ENCODE measurements at places on chromosomes 11 and 22.

DNA sequence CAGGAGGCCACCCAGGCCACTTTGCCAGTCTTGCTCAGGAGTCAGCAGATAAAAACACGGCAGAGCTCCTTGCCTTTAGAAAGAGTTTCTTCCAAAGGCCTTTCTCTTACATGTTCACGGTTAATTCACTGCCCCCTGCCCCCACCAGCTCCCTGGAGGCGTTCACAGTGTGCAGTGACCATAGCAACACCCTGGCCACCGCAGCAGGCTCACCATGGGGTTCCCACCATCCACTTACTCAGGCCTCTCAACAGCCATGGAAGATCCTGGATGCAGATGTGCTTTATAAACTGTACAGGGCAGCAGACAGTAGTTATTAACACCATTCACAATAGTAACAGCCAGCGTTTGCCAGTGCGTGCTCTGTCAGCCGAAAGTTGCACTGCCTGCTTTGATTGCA lies 10.6 kb upstream of the MYO7A start:
- no peak overlapping the region for H3K4me3 ChIP-seq
- no peak overlapping the region for H3K27ac ChIP-seq
- H3K36me3 ChIP-seq, result no peaks in the 10 kb centered on the region
- no peaks in the 10 kb centered on the region for H3K27me3 ChIP-seq
- no peak for DNase-seq

GRCh38 chr22:40123387-40123786 lies 54.3 kb upstream of the TNRC6B start:
- no peaks in the 10 kb centered on the region for H3K36me3 ChIP-seq
- no peak overlapping the region for H3K27ac ChIP-seq
- no peaks in the 10 kb centered on the region for H3K4me1 ChIP-seq
- no peaks in the 10 kb centered on the region for H3K27me3 ChIP-seq

GRCh38 chr11:827897-828192 lies at the start of gene CRACR2B:
CRACR2B (plus strand) TSS chr11:827919; CDS start chr11:828608, 689 bp downstream.
- H3K4me3 ChIP-seq, result peak within 1 kb of the TSS; percentile 32
- peak within 1 kb of the TSS; percentile 58 for H3K27ac ChIP-seq
- peaks cover 45% of the 10 kb centered on the region for H3K27me3 ChIP-seq
- DNase-seq, result no peak

DNA sequence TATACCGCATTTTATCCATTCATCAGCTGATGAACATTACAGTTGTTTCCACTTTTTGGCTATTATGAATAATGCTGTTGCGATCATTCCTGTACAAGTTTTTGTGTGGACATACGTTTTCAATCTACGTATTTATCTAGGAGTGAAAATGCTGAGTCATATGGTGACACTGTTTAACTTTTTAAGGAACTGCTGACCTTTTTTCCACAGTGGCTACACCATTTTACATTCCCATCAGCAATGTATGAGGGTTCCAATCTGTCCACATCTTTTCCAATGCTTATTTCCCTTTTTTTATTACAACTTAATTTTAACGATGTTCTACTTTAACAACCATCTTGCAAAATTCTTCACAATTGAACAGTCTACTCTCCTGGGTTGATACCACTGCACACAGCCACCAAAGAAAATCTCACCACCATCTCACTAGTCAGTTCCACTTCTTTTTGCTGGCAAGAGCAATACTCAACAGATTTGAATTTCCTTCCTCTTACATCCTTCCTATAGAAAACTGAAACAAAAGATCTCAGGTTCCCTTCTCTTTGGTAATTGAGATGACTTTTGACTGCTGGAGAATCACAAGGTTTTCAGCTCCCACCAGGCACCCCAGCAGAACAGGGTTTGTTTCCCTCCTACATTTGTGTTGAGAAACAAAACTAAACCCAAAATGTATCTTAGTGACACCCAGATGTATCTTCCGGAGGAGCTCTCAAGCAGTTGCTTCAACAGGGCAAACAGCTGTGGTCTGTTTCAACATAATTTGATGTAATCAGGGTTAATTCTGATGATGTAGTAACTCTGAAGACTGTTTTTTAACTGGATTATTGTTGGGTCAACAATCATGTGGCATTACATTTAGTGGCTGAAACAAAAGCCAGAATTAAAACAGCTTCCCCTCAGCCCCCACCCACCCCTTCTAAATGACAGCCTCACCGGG lies 7.0 kb upstream of the GAB2 start:
- no peak for DNase-seq
- H3K4me1 ChIP-seq, result peaks cover 6% of the 10 kb centered on the region
- no peaks in the 10 kb centered on the region for H3K36me3 ChIP-seq
- peak overlapping the region; percentile 7 for H3K4me3 ChIP-seq
- H3K27me3 ChIP-seq, result no peaks in the 10 kb centered on the region

GRCh38 chr22:23774922-23775436 lies 2.3 kb downstream of the MMP11 start:
- no peak for DNase-seq
- H3K36me3 ChIP-seq, result no peaks in the 10 kb centered on the region
- peaks cover 28% of the 10 kb centered on the region for H3K4me1 ChIP-seq

DNA sequence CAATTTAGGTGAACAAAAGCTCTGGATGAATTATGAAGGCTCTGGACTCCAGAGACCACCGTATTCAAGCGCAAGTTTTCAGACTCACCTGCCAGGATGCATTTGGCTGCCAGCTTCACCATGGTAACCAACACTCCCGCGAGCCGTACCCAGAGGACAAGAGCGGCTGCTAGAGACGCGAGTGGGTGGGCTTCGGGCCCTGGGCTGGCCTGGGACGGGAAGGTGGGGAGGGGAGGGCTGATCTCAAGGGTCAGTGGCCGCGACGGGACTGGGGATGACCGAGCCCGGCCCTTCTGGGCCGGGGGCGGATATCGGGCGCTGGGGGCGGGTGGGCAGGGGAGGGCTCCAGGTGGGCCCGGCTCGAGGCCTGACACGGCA lies 344 bp downstream of the IFT27 start:
- H3K27me3 ChIP-seq, result no peaks in the 10 kb centered on the region
- no peaks in the 10 kb centered on the region for H3K36me3 ChIP-seq
- H3K4me3 ChIP-seq, result peak overlapping the region; percentile 100
- H3K4me1 ChIP-seq, result peaks cover 18% of the 10 kb centered on the region
- no peak for DNase-seq

DNA sequence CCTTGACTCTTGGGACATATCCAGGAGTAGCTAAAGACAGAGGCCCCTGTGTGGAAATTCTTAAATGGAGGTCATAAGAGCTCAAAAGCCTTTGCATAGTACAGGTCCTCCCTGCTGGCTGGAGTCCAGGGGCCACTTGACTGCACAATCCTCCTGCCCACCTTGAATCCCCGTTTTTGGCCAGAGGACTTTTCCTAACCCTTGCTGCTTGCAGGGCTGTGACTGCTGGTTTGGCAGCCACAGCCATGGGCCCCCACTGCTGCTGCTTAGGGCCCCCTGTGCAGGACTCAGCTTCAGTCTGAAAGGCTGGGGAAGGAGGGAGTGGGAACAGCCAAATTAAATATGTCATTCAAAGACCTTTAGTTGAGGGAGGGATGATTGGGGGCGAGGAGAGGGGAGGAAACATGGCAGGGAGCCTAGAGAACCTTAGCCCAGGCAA lies 33.4 kb downstream of the ARHGAP1 start:
- no peak overlapping the region for H3K4me3 ChIP-seq
- H3K36me3 ChIP-seq, result no peaks in the 10 kb centered on the region
- no peaks in the 10 kb centered on the region for H3K27me3 ChIP-seq
- H3K4me1 ChIP-seq, result peaks cover 22% of the 10 kb centered on the region
- no peak for DNase-seq
- no peak overlapping the region for H3K27ac ChIP-seq

DNA sequence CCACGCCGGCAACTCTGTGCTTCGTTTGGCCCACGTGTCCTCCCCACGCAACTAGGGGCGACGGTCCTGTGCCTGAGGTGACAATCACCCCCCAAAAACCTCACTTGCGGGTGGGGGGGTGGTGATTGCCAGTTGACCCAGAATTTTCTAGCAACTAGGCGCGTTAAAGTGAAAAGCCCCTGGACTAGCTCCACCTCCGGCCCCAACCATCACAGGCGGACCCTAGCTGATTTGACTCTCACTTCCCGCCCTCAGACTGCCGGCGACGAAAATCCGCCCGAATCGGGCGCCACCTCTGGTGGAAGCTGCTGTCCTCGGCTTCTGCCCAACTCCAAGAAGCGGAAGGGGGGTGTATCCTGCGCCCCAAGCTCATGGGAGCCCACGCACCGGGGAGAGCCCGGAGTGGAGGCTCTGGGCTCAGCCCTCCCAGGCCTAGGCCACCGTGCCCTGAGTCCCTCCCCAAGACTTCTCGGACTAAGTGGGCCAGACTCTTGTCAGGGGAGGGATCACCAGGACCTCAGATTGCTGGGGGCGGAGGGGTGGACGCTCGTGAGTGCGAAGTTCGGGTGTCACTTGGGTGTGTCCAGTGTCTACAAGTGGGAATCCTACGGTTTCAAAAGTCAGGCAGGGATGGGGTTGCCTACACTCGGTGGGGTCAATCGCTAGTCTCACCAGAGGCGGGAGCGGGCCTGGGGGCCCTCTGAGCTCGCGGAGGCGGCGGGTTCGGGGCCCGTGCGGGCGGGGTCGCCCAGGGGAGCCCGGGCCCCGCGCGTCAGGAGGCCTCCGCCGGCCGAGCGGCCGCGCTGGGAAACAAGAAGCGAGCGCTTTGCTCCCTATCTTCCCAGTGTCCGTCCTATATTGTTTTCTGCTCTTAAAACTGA lies 12.3 kb downstream of the PAX6 start:
- H3K27me3 ChIP-seq, result peaks cover 92% of the 10 kb centered on the region
- H3K4me1 ChIP-seq, result no peaks in the 10 kb centered on the region
- no peaks in the 10 kb centered on the region for H3K36me3 ChIP-seq
- no peak overlapping the region for H3K27ac ChIP-seq
- H3K4me3 ChIP-seq, result no peak overlapping the region
- DNase-seq, result no peak

DNA sequence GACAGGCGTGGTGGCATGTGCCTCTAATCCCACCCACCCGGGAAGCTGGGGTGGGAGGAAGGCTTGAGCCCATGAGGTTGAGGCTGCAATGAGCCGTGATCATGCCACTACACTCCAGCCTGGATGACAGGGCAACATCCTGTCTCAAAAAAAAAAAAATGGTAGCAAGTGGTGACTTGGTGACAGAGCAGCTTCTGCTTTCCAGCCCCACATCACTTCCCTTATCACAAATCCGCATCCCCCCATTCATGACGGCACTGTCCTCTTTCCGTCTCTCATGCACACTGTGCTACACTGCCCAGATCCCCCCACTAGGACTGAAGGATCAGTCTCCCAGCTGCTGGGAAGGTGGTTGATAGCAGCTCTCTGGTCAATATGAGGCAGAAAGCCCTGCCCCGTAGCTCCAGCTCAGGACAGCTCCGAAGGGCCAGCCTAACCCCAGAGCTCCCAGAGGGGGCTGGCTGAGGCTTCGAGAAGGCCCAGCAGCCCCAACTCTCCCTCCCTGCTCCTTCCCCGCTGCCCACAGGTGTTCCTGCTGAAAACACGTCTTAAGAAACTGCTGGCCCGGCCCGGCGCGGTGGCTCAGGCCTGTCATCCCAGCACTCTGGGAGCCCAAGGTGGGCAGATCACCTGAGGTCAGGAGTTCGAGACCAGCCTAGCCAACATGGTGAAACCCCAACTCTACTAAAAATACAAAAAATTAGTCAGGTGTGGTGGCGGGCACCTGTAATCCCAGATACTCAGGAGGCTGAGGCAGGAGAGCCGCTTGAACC lies 15.9 kb downstream of the PGA5 start:
- no peaks in the 10 kb centered on the region for H3K27me3 ChIP-seq
- no peaks in the 10 kb centered on the region for H3K36me3 ChIP-seq
- H3K4me3 ChIP-seq, result no peak overlapping the region
- no peaks in the 10 kb centered on the region for H3K4me1 ChIP-seq

DNA sequence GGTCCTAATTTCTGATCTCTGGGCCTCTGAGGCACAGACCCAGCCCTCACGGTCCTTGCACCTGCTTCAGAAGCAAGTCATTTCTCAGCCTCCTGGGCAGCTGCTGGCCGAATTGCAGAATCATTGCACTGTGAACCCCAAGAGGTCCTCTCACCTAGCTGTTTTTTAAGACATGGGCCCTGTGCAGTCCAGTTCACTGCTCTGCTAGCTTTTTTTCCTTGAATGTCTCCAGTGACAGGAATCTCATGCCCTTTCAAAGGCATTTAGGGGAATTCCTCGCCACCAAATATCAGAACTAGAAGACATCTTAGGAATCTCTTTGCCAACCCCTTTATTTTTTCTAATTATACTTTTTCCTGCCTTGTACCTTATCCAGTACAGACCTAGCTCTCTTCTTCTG lies 35.6 kb upstream of the TP53I11 start:
- no peaks in the 10 kb centered on the region for H3K27me3 ChIP-seq
- no peak for DNase-seq
- no peak overlapping the region for H3K27ac ChIP-seq
- no peaks in the 10 kb centered on the region for H3K36me3 ChIP-seq
- no peaks in the 10 kb centered on the region for H3K4me1 ChIP-seq

GRCh38 chr11:111119751-111120150 lies 125.8 kb upstream of the POU2AF2 start:
- no peak for DNase-seq
- H3K4me1 ChIP-seq, result no peaks in the 10 kb centered on the region
- H3K36me3 ChIP-seq, result no peaks in the 10 kb centered on the region
- H3K27me3 ChIP-seq, result no peaks in the 10 kb centered on the region
- no peak overlapping the region for H3K4me3 ChIP-seq
- H3K27ac ChIP-seq, result no peak overlapping the region

GRCh38 chr22:39094717-39095389 lies 2.2 kb upstream of the APOBEC3H start:
- peak; percentile 9 for DNase-seq
- no peaks in the 10 kb centered on the region for H3K27me3 ChIP-seq
- peak overlapping the region; percentile 57 for H3K27ac ChIP-seq
- peaks cover 51% of the 10 kb centered on the region for H3K4me1 ChIP-seq
- no peaks in the 10 kb centered on the region for H3K36me3 ChIP-seq

DNA sequence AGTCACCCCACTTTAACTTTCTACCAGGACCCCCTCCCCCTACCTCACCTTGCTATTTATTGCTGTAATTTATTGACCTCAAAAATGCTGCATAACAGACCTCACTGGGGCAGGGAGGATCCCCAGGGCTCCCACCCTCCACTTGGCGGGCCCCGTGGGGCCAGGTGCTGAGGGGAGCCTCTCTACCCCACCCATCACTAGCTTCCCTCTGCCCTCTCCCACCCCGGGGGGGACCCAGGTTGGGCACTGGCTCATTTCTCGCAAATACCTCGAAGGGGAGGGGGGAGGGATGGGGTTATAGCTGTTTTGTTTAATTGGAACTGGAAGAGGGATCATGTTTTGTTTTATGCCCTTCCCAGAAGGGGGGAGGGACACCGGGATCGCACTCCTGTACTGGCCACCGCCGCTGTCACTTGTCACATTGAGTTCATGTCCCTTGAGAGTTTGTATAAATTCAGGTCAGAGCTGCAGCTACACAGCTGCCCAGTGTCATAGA lies 16.3 kb upstream of the TMEM191C start:
- peaks cover 24% of the 10 kb centered on the region for H3K36me3 ChIP-seq
- no peaks in the 10 kb centered on the region for H3K27me3 ChIP-seq
- H3K4me3 ChIP-seq, result no peak overlapping the region
- H3K27ac ChIP-seq, result no peak overlapping the region
- DNase-seq, result peak; percentile 25
